ENCODE measurements at places on chromosomes 5 and 9.

DNA sequence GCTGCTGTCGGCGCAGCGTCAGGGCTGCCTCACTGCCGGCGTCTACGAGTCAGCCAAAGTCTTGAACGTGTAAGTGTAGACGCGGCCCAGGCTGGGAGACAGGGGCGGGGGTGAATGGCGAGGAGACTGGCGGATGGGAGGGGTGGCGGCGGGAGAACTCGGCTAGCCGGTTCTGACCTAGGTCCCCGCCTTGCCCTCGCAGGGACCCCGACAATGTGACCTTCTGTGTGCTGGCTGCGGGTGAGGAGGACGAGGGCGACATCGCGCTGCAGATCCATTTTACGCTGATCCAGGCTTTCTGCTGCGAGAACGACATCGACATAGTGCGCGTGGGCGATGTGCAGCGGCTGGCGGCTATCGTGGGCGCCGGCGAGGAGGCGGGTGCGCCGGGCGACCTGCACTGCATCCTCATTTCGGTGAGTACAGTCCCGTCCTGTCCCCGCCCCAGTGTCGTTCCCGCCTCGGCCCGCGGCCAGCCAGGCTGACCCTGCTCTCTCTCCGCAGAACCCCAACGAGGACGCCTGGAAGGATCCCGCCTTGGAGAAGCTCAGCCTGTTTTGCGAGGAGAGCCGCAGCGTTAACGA, 745 bp downstream of the GADD45G start:
- peak; percentile 52 for DNase-seq

DNA sequence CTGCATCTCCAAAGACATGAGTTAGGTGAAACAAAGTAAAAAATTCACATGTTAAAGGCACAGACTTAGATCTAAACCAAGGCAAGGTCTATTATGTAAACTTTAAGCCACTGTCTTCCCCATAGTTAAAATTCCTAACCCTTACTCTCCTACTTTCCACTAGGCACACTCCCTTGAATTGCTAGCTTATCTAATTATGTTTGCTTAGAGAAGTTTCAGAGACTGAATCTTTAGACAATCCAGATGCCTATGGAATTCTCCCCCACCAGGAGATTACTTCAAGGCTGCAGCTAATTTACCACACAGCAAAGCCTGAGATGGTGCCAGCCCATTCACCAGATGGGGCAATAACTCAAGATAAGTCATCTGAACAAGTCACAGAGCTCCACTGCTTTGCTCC, 803.1 kb upstream of the COX7C start:
- DNase-seq, result no peak

DNA sequence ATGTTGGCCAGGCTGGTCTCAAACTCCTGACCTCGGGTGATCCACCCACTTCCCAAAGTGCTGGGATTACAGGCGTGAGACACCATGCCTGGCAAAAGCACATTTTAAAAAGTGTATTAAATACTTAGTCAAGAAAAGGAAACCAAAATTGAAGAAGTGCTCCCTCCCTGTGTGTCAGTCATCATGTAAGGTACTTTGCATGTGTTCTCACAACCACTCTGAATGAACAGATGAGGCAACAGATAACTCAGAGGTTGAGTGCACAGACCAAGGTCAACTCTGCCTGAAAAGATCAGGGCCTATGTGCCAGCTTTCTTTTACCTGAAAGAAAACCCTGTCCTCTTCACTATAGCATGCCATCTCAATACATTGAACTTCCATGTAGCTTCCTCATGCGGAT, 289.7 kb downstream of the MRPS30 start:
- no peak for DNase-seq

- peak; percentile 40 for DNase-seq
Observed at GRCh38 chr9:134294153-134295071, 31.8 kb upstream of the RXRA start.

DNA sequence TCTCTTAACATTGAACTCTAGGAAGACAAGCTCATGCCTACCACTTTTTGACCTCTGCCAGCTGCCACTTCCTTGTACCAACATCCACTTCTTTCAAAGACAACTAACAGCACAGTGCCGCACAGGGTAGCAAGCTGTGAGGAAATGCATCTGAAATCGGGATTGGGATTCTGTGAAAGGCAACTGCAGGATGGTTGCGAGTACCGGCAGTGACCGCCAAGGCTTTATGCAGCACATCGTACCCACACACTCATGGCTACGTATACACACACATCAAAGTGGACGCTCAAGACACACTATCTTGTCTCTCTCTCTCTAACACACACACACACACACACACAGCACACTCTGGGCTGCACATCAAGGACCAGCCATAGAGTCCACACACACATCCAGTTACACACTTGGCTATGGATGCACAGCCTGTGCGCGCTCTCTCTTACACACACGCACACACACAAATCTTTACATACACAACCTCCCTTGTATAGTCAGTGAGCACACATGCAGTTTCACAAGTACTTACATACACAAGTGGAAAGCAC, 964 bp downstream of the HTR4 start:
- no peak for DNase-seq

DNA sequence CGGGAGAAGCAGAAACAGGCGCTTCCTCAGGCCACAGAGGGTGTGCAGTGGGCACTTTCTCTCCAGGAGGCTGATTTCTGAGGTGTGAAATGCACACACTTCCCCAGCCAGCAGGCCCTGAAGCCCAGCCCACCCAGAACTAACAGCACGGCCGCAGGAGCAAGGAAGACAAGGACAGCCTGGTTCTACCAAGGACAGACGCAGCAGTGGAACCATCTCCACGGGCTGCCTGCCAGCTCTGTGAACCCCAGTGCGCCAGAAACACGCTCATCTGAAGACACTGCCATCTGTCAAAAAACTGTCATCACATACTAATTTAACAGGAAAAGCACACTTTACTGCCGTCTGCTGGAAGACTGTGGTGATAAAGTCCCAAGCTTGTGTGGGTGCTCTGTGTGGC, 40.7 kb downstream of the MAPK9 start:
- DNase-seq, result no peak

DNA sequence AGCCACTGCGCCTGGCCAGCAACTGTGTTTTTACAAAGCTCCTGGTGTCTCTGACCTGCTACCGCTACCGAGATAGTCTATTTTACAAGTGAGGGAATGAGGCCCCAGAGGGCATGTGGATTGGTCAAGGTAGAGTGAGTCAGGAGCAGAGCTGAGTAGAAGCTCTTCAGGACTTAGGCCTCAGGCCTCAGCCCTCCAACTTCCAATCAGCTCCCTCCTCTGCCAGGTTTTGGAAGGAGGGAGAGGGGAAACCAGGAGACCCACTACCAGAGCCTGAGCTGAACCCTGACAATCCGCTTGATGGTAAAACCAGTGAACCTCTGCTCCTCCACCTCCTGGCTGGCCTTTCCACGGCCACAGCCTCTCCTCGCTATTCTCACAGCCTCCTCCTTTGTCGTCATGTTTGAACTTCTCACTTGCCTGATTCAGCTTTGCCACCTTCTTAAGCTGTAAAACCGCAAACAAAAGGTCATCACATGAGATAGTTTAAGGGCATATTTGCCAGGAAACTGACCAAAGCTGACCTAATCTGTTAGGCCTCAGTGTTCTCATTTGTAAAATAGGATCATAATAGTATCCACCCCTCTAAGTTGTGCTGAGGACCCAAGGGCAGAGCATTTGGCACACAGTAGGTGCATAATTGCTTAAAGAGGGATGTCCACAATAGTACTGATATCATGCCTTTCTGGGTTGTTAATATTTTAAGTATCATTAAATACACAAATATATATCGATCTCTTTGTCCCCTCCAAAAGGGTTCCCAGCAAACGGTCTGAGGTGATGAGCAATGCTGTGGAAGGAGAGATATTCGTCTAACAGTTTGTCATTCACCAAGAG, 1.7 kb downstream of the TRAF1 start:
- no peak for DNase-seq

DNA sequence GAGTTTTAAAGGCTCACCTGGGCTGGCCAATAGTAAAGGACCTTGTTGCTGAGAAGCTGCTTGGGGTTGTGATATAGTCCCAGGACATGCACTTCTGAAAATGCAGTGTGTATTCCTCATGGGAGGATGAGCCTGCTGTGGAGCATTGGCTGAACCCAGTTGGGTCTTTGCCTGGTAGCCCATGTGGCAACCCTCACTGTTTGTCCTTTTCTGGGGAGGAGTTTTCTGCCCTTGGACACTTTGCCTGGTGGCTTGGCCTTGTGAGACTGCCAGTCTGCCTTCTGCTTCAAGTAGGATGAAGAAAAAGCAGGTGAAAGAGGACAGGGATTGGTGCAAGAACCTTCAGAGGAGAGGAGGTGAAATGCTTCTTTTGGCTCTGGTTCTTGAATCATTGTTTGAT, 4.0 kb downstream of the TENT4A start:
- DNase-seq, result no peak

DNA sequence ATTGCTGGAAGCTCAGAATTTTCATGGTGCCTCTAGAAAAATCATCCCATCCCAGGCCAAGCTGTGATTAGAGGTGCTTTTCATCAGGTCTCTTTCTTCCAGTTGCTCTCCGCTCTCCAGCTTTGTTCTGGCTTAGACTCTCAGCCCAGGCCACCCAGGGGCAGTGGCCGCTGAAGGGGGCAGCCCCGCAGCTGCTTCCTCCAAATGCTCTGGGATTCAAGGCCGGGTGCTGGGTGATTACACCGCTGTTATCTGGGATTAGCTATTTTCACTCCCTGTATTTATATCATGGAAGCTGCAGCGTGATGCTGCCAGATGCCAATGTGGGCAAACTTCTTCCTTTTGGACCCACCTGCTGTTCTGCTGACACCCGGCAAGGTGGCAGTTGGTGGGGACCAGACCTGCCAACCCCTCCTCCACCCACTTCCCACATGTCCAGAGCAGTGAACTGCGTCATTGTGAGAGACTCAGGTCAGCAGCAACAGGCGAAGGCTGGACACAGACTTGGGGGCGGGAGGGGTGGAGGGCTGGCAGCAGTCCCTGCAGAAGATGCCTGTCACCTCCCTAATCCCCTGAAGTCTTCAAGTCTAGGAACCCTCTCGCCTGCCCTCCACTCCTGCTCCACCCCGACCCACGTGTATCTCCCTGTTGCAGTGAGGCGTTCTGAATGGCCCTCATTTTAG, 33.9 kb upstream of the NKX2-5 start:
- DNase-seq, result no peak

GRCh38 chr9:108473209-108474112, 382.3 kb downstream of the ACTL7B start:
- no peak for DNase-seq

GRCh38 chr5:89694026-89694550, 715.5 kb downstream of the CETN3 start:
- DNase-seq, result no peak

- no peak for DNase-seq
Observed at GRCh38 chr9:124894035-124894740, 32.3 kb downstream of the ARPC5L start.

DNA sequence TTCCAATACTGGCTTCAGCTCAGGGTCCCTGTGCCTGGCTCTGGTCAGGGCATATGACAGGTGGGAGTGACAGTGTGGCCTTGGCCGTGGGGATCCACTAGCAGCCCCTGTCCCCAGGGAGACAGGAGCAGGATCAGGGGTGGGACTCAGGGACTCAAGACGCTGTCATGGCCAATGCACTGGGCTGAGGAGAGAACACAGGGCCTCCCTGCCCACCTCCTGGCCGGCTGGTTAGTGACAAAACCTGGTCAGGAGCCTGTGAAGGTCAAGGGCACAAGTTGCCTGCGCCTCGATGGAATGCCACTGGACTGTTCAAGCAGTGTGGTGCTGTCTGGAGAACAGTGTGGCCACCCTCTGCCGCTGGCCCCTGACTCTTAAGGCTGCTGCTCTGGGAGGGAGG, 86.8 kb downstream of the OLFM1 start:
- no peak for DNase-seq

- DNase-seq, result no peak
Observed at GRCh38 chr5:134420343-134420742, 8.7 kb upstream of the CDKN2AIPNL start.

DNA sequence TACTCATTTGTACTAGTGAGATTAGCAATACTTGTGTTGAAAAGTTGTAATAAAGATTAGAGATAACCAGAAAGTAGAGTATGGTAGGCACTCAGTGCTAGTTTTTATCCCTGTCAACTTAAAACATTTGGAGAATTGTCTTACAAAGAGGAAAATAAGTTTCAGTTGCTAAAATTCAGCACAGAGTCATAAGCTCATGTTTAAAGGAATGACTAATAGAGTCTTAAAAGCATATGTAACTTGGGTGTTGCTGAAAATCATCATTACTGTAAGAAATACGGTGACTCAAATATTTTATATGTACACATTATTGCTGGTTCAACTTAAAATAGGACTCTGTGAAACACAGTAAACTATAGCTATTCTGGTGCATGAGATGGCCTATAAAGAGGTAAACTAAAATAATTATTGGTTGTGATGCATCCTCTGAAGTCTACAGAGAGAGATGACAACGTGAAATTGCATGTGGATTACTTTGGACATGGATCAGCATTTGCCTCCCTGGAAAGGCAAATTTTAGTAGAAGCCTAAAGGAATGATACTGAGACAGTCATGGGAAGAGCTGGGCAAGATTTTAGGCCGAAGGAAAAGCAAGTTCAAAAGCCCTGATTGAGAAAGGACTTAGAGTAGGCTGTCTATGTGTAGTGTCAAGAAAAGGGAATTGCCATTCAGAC, 34.6 kb downstream of the SGCD start:
- no peak for DNase-seq

DNA sequence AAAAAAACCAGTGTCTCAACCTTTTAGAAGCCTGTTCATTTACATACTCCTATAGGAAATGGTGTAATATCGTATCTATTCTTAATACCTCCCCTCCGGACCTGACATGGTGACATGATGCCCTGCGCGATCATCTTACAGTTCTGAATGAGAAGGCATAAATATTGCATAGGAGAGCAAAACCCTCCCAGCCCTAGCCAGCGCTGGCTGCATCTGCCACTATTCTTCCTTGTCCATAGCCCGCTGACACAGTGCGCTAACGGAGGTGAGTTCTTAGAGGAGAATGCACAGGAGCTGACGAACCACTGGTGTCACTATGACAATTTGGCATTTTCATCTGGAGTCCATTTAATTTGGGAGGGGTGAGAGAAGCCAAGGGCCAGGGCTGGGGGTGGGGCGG, 290.1 kb downstream of the EFNA5 start:
- peak; percentile 24 for DNase-seq

GRCh38 chr9:135732569-135733257, 30.7 kb downstream of the KCNT1 start:
- DNase-seq, result no peak

DNA sequence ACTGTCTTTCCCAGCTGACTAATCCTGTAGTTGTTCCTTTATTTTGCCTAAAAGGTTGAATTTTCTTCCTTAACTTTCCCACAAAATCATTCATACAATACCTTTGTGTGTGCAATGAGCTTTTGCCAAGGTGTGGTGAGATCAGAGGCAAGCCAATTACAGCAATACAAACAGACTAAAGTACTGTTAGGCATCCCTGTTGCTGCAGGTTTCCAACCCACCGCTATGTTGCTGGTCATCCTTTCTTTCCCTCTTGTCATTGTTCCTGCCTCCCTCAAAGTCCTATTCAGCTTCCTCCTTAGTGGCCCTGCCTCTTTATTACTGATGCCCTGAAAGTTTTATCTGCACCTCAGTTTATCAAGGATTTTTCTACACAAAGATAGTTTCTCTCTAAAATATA, 22.1 kb downstream of the ITGA2 start:
- no peak for DNase-seq

- no peak for DNase-seq
Observed at GRCh38 chr5:67636091-67636490, 439.5 kb upstream of the CD180 start.
